SIG-M5 (cell line): ENCODE measurements at places on chromosomes 5 and 9.

DNA sequence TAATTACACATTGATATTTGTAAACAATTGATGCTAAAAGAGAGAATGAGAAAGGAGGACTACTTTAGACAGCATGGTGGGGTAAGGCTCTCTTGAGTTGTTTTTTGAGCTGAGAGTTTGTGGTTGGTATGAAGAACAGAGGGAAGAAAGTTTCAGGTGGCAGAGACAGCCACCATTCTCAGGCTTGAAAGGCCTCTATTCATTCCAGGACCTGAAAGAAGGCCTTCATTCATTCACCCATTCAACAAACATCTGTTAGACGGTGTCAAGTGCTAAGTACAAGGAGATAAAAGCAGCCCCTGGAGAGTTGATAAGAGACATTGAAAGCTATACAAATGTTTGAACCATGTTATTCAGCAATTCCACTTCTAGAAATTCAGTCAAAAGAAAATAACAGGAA is 21.7 kb upstream of the ADAM19 start:
- no peak for DNase-seq

DNA sequence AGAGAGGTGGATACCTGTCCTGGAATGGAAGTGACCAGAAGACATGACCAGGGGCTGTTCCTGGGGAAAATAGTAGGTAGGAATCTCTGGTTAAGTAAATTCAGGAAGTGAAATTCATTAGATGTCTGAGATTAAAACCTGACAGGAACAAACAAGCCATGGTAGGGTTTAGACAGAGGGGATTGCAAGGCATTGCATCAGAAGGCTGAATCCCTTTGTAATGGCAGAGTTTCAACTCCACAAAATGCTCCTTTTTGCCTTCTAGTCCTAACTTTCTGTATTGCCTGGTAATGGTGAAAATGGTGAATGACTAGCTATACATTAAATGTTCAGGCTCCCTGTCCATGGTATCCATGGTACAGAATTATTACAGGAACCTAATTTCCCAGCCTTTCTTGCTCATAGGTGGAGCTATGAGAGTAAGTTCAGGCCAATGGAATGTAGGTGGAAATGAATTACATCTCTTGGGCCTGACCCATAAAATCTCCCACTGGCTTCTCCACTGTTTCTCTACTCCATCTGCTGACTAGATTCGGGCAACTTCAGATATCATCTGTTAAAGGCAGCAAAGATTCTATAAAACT is 113.4 kb upstream of the CNTLN start:
- DNase-seq: no peak

DNA sequence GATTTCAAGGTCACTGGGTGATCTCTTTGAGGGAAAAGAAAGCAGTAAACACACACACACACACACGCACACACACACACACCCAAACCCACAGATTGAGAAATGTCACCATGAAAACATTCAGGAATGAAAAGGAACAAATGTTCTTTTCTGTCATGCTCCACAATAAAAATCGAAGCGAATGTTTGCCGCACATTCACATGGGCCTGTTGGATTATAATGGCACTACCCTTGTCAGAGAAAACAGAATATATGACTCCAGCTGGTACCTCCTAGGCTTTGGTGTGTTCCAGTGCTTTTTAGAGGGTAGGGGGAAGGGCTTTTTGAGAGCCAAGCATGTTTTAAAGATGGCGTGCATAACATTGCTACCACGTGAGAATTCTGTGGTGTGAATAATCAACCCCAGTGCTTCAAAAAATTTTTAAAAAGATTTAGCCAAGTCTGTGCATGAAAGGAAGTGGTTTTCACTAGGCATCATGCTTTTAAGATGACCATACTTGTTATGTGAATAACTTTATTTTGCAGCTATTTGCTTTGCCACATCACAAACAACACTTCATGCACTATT is 120.8 kb upstream of the ZNF608 start:
- DNase-seq: no peak

DNA sequence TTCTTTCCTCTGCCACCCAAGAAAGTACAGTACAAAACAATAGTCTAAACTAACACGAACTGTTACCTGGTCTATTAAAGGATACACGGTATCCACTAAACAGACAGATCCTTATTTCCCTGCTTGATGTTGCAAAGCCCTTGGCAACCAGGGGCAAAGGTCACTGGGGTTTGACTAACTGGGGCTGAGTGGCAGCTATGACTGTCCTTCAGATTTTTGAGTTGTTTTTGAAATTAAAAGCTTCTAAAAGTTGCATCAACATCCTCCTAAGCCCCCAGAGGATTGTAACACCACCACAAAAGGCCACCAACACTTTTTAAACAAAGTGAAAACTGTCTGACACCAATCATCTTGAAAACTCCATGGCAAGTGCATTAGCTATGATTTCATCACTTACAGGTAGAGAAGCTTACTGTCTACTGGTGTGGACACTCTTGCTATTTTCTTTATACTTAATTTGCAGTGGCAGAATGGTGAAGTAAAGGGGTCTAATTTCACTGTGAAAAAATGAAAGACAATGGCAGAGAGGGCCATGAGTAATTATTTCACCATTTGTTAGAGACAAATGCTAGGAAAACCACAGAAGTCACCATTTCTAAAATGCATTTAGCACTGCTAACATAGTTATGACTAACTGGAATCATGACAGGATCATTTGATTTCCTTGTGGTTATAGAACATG is 292.4 kb downstream of the EFNA5 start:
- DNase-seq: no peak

- no peak for DNase-seq
Measured at GRCh38 chr9:75687359-75687953, 203.0 kb upstream of the PCSK5 start.
